ENCODE measurements at places on chromosomes 1 and 21.

DNA sequence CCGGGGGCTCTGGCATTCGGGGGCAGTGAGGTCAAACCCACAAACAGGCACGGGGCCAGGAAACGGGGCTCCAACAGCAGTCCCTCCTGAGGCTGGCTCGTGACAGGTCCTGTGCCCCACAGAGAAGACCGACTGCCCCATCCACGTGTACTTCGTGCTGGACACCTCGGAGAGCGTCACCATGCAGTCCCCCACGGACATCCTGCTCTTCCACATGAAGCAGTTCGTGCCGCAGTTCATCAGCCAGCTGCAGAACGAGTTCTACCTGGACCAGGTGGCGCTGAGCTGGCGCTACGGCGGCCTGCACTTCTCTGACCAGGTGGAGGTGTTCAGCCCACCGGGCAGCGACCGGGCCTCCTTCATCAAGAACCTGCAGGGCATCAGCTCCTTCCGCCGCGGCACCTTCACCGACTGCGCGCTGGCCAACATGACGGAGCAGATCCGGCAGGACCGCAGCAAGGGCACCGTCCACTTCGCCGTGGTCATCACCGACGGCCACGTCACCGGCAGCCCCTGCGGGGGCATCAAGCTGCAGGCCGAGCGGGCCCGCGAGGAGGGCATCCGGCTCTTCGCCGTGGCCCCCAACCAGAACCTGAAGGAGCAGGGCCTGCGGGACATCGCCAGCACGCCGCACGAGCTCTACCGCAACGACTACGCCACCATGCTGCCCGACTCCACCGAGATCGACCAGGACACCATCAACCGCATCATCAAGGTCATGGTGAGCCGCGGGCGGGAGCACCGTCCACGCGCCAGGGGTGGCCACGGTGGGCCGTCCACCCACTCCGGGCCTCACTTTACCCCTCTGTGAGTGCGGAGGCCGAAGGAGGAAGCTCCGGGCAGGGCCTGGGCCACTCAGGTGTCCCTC, 14.2 kb downstream of the COL6A2 start:
- no peak for DNase-seq

- no peak for DNase-seq
Measured at GRCh38 chr1:245046315-245046714, 108.5 kb upstream of the KIF26B start.

- no peak for DNase-seq
Measured at GRCh38 chr1:172809750-172810149, 150.8 kb downstream of the FASLG start.

DNA sequence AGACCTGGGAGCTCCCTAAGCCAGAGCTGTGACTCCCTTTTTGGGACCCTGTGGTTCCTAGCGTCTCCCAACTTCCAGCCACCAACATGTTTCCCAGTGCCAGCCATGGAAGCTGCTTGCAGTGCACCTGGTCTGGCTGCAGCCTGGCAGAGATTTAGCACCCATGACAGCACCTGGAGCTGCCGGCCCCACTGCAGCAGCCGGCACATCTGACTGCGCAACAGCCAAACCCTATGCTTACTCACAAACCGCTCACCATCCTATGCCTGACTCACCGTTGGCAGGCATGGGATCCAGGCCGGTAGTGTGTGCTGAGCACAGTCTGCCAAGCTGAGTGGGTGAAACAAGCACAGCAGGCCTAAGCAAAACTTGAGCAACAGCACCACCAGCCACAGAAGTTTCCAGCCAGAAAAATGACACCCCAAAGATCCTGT, 435.9 kb upstream of the PRMT6 start:
- no peak for DNase-seq

DNA sequence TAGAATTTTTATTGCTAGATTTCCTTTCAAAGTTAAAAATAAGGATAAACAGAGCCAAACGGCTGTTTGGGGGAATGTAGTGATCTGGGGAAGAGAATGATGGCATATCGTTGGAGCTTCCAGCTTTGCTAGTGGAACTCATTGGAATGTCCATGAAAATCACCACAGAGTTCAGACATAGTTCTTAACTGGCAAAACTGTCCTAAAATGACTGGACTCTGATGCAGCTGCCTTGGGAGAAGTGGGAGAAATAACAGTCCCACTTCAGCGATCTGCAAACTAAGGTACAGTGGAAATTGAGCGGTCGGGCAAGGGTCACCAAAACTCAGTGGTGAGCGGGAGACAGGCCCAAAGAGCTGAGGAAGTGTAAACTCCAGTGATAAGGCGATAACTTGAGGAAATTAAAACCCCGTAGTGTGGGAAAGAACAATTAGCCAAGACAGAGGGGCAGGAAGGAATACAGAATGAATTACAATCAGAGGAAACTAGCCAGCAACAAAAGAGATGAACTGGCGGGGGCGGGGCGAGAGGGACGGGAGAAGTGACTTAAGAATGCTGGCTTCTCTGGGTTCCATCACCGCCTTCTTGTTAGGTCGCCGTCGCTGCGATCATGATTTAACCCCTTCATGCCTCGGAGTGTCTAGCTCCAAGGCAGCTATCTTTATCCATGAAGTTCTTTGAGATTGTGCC, 89.8 kb upstream of the ARHGAP29 start:
- no peak for DNase-seq

DNA sequence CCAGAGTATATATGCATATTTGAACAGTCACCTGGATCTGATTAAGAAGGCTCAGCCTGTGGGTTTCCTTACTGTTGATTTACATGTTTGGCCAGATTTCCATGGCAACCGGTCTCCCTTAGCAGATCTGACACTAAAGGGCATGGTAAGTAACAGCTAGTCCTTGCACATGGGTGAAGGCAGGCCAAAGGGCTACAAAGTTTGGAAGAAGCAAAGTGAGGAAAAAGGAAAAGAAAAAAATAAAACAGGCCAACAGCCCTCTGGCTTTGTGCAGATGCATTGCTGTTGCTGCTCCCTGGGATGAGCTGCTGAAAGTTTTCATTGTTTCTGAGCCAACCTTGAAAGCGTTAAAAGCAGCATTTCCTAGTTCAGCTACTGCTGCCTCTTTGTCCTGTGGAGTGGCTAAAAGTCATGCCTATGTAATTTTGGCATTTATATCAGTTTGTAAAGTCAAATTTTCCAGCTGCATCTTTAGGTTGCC, 176.5 kb upstream of the HOOK1 start:
- DNase-seq = no peak

DNA sequence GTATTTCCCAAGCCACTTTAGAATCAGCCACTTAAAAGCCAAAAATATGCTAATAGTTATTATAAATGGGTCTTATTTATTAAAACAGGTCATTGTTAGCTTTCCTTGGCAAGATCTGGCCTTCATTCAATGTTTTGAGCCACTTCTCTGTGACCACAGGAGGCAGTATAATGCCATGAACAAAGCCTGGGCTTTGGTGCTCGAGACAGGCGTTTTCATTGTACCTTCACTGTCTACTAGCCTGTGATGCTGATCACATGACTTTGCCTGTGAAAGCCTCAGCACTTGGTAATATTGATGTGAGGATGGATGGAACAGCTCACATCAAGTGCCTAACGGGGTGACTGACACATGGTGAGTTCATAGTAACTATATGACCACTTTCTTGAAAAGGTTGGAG, 217.0 kb downstream of the RWDD3 start:
- DNase-seq = no peak
